Naive thymus-derived CD4-positive, alpha-beta T cell (primary cell): ENCODE measurements at places on chromosomes 11 and 22. TPM values are rescaled to one million over a fixed set of nuclear protein-coding genes. Genes with fewer than 3 reads are reported as not detected.
A peak's percentile ranks its signal among the peaks of the same experiment; 100 is the strongest.

DNA sequence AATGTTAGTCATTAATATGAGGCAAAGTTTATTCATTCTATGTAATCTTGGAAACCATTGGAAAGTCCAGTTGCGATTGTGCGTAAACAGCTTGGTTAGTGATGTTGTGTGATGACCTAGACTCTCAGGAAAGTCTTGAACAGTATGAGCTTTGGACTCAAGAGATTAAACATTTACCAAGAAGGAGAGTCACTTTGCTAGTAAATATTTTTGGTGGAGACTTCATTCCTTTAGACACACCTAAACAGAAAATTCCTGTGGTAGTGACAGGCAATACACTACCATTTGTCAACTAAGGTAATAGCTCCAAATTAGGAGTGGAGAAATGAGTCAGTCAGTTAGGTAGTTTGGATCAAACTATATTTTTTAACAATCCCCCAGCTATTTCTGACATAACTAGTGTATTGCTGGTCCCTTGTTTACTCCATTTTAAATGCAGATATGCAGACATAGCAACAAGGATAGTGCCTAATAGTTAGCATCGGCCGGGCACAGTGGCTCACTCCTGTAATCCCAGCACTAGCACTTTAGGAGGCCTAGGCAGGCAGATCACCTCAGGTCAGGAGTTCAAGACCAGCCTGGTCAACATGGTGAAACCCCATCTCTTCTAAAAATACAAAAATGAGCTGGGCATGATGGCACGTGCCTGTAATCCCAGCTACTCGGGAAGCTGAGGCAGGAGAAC is 89.3 kb downstream of the ARHGAP42 start:
- DNase-seq, result no peak
- H3K36me3 ChIP-seq, result no peaks in the 10 kb centered on the region
- H3K27ac ChIP-seq, result no peak overlapping the region
- no peaks in the 10 kb centered on the region for H3K4me1 ChIP-seq

DNA sequence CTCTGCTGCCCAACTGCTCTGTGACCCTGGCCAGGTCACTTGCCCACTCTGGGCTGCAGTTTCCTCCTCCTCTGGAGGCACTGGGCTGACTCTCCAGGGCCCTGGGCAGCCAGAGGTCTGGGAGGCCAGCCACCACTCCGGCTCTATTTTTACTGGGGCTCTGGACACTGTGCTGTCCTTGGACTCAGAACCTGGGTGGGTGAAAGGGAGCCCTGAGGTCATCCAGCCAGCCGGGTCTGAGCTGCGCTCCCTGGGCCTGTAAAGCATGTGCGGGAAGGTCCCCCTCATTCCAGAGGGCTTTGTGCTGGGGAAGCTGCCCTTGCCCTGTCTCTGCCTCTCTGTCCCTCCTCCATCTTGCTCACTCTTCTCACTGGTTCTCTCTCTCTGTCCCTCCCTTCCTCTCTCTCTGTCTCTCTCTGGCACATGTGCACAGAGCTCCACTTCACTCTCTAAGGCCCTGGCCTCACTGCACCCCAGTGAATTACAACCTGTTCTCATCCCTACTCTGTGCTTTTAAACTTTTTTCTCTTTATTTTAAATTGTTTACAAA is 24.6 kb downstream of the MB start:
- H3K27ac ChIP-seq, result no peak overlapping the region
- no peaks in the 10 kb centered on the region for H3K27me3 ChIP-seq
- no peaks in the 10 kb centered on the region for H3K4me1 ChIP-seq
- no peaks in the 10 kb centered on the region for H3K36me3 ChIP-seq

- no peaks in the 10 kb centered on the region for H3K36me3 ChIP-seq
- no peaks in the 10 kb centered on the region for H3K4me1 ChIP-seq
- DNase-seq, result no peak
- H3K27me3 ChIP-seq, result no peaks in the 10 kb centered on the region
- no peak overlapping the region for H3K4me3 ChIP-seq
- no peak overlapping the region for H3K27ac ChIP-seq
These were observed 1070.3 kb downstream of the JRKL start for GRCh38 chr11:97460091-97460490.

Gene TEX12
- polyA plus RNA-seq, result not detected

GRCh38 chr11:67687986-67688385 is 13.6 kb upstream of the ALDH3B2 start:
- no peaks in the 10 kb centered on the region for H3K4me1 ChIP-seq
- no peak overlapping the region for H3K27ac ChIP-seq

- H3K4me1 ChIP-seq, result no peaks in the 10 kb centered on the region
- no peak overlapping the region for H3K4me3 ChIP-seq
- no peak overlapping the region for H3K27ac ChIP-seq
- DNase-seq, result no peak
These were observed 9.0 kb upstream of the PANX3 start for GRCh38 chr11:124602193-124602592.

GRCh38 chr11:794766-795633 is 3.1 kb downstream of the SLC25A22 start:
- H3K27ac ChIP-seq, result no peak overlapping the region
- no peak overlapping the region for H3K4me3 ChIP-seq
- H3K36me3 ChIP-seq, result no peaks in the 10 kb centered on the region

Gene DBX1
- not detected for polyA plus RNA-seq

DNA sequence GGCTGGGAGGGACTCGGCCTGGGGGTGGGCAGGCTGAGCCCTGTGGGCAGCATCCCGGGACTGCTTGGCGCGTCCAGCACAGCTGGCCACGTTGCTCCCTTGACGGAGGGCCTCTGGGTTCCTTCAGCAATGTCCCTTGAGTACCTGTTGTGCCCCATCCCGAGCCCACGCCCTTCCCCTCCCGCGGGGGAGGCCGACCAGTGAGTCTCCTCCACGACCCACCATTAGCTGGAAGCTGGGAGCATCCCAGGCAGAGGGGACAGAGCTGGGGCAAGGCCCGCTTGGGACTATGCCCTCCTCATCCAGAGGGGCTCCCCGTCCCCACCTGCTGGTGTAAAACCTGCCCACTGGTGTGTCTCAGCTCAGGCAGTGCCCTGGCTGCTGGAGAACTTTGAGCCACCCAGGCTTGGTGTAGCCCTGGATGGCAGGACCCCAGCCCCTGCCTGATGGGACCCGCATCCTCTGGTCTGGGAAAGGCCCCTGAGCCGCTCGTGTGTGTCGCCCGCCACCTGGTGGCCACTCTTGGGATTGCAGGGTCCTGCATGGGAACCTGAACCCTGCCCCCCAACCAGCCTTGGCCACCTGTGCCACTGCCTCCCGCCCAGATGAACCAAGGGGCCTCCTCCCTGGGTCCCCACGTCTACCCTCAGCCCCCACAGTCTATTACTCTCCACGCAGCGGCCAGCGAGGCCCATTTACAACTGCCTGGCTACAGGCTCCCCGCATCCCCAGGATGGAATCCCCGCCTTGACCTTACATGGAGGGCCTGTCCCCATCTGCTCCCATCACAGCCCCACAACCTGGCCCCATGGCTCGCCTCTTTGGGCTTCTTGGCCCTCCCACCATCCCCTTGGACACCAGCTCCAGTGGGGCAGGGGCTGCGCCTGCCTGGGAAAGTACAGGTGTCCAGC is 16.6 kb upstream of the ARHGAP8 start:
- no peaks in the 10 kb centered on the region for H3K4me1 ChIP-seq
- no peak overlapping the region for H3K27ac ChIP-seq
- no peak overlapping the region for H3K4me3 ChIP-seq
- peak; percentile 66 for DNase-seq
- no peaks in the 10 kb centered on the region for H3K36me3 ChIP-seq
- H3K27me3 ChIP-seq, result no peaks in the 10 kb centered on the region

Gene MMP8
- polyA plus RNA-seq, result not detected

Gene ART5
- not detected for polyA plus RNA-seq

Gene GLYAT
- not detected for polyA plus RNA-seq

Gene PAX6
- not detected for polyA plus RNA-seq

GRCh38 chr11:117859488-117860112 is 16.9 kb downstream of the FXYD6 start:
- no peak overlapping the region for H3K27ac ChIP-seq
- no peak for DNase-seq
- H3K4me1 ChIP-seq, result no peaks in the 10 kb centered on the region
- no peak overlapping the region for H3K4me3 ChIP-seq
- H3K36me3 ChIP-seq, result no peaks in the 10 kb centered on the region

DNA sequence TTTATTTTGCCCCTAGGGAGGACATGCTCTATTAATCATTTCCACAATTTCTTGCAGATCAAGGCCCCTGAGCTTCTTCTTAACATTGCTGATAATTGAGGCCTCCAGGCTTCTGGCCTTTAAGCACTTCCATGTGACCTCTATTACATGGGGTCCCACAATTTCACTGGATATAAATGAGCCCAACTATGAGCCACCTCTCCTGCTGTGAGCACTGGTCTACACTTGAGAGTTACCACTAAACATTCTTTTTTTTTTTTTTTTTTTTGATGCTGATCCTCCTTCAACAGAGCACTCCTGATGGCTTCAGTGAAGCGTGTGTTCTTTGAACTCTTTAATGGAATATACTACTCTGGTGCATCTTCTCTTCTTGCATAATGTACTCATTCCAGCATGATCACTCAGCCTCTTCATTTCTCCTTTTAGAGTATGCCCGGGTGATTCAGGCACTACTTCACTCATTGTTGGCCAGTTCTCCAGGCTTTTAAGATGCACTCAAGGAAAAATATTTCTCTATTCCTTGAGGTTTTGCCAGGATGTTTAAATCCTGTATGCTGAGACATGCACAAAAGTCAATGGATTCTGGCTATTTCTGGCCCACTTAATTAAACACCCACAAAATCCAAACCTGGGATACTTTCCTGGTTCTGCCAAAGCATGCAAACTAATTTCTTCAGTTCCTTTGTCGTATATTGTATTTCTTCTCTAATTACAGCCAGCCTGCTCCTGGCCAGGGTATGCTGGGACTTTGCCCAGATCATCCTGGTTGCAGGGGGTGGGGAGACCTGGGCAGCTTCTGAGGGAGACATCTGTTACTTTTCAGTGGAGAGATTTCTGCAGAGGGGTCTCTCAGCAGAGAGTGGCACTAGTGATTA is 257.8 kb upstream of the LUZP2 start:
- H3K27me3 ChIP-seq, result no peaks in the 10 kb centered on the region
- no peak overlapping the region for H3K4me3 ChIP-seq
- no peaks in the 10 kb centered on the region for H3K36me3 ChIP-seq
- no peaks in the 10 kb centered on the region for H3K4me1 ChIP-seq
- DNase-seq, result no peak

GRCh38 chr11:116193321-116194131 is 579.3 kb downstream of the BUD13 start:
- H3K27ac ChIP-seq, result no peak overlapping the region
- H3K4me3 ChIP-seq, result no peak overlapping the region
- H3K36me3 ChIP-seq, result no peaks in the 10 kb centered on the region
- H3K27me3 ChIP-seq, result no peaks in the 10 kb centered on the region
- no peaks in the 10 kb centered on the region for H3K4me1 ChIP-seq
- DNase-seq, result no peak

- H3K36me3 ChIP-seq, result no peaks in the 10 kb centered on the region
- no peaks in the 10 kb centered on the region for H3K4me1 ChIP-seq
- no peak overlapping the region for H3K27ac ChIP-seq
- no peaks in the 10 kb centered on the region for H3K27me3 ChIP-seq
These were observed 35.6 kb downstream of the GAS2 start for GRCh38 chr11:22702031-22702430.

DNA sequence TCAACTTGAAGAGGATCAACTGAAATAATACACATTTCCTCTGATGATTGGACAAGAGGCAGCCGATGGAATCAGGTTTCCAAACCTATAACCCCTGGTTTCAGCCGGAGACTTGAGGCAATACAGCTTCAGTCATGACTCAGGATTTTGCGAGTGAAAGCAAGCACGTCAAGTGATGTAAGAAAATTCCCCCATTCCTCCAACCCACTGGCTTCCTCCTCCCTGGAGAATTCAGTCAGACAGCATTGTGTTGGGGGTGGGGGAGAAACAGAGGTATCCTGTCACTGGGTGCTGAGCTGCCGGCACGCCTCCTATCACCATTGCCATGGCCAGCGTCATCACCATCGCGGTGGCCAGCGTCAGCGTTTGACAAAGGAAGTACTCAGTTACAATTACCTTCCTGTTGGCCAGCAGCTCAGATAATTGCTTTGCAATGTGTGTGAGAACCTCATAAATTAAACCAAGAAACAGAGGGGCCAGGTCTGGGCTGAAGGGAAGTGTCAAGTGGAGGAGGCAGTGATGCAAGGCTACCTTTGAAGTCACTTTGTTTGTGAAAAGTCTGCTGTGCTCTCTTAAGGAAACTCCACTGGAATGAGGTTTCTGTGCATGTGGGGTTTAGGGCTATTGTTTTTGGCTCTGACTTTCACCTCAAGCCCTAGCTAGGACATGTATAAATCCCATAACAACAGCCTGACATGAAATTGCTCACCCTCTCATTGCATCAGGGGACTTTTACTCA is 50.2 kb downstream of the LIF start:
- H3K27ac ChIP-seq, result no peak overlapping the region
- H3K4me1 ChIP-seq, result peaks cover 9% of the 10 kb centered on the region
- no peaks in the 10 kb centered on the region for H3K27me3 ChIP-seq
- H3K36me3 ChIP-seq, result no peaks in the 10 kb centered on the region

Gene PKNOX2
- polyA plus RNA-seq, result not detected

DNA sequence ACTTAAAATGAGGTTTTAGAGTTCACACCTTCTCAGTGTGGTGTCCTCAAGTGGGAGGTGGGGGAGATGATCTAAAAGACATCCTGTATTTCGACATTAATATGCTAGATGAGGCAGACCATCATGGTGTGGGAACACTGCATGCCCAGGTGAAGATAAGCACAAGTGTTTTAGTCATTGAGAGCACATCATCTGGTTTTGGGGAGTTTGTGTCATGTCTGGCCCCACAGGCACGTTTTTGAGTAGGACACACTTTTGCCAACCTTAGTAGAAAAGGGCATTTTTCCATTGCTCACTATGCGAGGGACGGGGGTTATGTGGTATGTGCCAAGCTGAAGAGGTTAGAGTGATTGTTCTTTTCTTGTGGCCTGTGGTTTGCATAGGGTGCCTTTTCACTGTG is 189.3 kb downstream of the DBX1 start:
- no peak overlapping the region for H3K4me3 ChIP-seq
- no peak for DNase-seq
- no peaks in the 10 kb centered on the region for H3K27me3 ChIP-seq
- no peaks in the 10 kb centered on the region for H3K36me3 ChIP-seq
- H3K27ac ChIP-seq, result no peak overlapping the region
- H3K4me1 ChIP-seq, result no peaks in the 10 kb centered on the region

Gene NUCB2
- polyA plus RNA-seq, result 280 TPM

GRCh38 chr22:28112190-28112544 is 193.1 kb upstream of the PITPNB start:
- no peak for DNase-seq
- H3K4me1 ChIP-seq, result no peaks in the 10 kb centered on the region
- H3K27ac ChIP-seq, result no peak overlapping the region
- no peaks in the 10 kb centered on the region for H3K27me3 ChIP-seq

DNA sequence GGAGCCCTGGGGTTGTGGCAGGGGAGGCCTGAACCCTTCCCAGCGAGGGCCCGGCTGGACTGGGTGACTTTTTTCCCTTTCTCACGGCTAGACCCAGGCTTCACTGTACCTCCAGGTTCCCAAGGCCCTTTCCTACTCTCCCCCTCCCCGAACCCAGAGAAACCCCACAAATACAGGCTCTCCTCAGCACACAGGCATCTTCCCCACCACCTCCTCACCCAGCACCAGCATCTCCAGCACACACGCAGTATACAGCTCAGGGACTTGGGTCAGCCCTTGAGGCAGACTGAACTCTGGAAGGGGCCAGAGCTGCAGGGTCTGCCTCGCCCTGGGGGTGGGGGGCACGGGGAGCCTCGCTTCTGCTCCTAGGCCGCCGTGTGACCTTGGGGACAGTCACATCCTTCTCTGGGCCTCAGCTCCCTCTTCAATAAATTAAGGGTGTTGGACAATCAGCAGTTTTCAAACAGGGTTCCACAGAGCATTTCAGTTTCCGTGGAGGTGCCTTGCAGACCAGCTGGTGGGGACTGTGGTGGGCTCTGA is 4.5 kb downstream of the TMPRSS13 start:
- no peaks in the 10 kb centered on the region for H3K27me3 ChIP-seq
- peaks cover 12% of the 10 kb centered on the region for H3K4me1 ChIP-seq
- H3K27ac ChIP-seq, result no peak overlapping the region
- DNase-seq, result no peak
